ENCODE measurements at places on chromosomes 13 and 19.

GRCh38 chr13:28890712-28891111, 70.6 kb downstream of the MTUS2 start:
- no peak for DNase-seq

- DNase-seq = no peak
Measured at GRCh38 chr19:20080656-20081055, 2.9 kb downstream of the ZNF90 start.

DNA sequence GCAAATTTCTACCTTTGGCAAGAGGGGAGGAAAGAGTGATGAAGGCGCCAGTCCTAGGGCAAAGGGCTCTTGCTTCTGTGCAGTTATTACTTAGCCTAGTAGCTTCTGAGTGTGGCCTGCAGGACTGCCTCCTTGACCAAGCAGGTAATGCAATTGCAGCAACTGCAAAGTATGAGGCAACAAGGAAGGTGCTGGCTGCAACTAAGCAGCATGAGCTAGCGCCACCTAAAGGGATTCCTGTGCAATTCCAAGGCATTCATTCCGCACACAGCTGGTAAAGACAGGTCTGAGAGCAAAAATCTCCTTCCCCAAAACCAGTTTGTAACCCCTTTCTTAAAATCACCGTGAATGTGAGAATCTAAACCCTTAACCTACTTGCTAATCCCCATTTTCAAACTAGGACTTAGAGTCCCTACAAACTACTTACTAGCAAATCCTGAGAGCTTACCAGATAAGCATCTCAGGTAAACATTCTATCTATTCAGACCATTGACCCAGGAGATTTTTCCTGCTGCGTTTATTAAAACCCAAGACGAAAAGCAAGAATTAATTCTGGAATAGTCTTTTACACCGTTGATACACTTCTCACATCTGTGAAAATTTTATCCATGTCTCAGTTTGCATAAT, 62.9 kb downstream of the DCT start:
- DNase-seq = no peak

DNA sequence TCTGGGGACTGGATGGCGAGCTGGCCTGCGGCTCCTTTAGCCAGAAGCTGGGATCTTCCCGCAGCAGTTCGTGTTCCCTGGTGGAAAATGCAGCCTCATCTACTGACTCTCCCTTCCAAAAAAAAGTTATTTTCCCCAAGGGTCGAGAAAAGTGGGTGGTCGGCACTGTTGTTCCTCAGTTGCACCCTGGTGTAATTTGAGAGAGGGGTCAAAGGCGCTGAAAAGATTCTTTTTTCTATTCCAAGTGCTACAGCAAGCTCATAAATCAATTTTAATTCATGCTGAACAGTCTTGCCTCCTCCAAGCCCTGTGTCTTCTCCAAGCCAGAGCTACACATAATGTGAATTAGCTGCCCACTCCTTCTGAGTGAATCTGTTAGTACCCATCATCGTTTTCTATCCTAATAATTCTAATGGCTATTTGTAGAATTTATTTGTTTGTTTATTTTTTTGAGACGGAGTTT, 774 bp downstream of the SLC25A15 start:
- DNase-seq = no peak

DNA sequence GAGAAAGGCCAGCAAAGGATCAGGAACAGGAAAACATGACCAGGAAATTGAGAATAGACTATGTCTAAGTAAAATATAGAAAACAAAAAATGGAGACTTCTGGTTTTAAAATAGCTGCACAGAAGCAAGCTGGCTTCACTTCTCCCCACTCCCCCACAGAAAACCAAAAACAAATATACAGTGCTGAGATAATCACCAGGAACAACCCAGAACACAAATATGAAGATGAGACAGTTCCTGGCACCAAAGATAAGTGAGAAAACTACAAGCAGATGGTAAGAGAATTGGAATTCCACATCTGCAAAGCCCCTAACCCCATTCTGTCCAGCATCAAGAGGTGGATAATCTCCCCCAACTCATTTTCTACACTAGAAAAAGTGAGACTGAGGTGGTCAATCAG, 397.7 kb downstream of the SUCLA2 start:
- no peak for DNase-seq

- no peak for DNase-seq
Measured at GRCh38 chr13:110907951-110908898, 6.6 kb downstream of the ANKRD10 start.

DNA sequence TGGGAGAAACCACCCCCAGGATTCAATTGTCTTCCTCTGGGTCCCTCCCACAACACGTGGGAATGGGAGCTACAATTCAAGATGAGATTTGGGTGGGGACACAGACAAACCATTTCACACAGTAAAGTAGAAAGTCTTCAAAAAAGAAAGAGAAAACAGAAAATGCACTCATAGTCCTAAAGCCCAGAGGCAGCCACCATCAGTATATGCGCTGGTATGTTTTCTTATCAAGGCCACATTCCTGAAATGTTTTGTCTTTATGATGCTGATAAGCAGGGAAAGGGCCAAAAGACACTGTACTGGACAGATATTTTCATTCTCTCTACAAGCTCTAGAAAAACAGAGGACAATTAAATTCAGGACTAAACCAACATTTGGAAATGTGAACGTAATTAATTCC, 375.8 kb upstream of the TSHZ3 start:
- no peak for DNase-seq

DNA sequence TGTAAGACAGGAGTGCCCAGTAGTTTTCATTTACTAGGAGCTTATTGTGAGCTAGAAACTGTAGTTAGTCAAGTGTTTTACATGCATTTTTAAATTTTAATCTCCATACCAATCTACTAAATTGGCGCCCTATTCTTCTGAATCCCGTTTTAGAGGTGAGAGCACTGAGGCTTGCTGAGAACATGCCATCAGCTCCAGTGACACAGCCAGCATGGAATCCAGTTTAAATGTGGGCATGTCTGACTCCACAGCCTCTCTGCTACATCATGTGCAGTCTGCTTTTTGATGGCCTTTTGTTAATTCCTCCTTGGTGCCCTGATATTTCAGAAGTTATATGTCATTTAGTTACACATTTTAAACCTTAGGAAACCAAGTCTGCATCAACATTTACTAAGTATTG, 325.4 kb downstream of the DLEU7 start:
- DNase-seq = no peak

GRCh38 chr13:48436661-48437288, 23.9 kb upstream of the LPAR6 start:
- DNase-seq = no peak

DNA sequence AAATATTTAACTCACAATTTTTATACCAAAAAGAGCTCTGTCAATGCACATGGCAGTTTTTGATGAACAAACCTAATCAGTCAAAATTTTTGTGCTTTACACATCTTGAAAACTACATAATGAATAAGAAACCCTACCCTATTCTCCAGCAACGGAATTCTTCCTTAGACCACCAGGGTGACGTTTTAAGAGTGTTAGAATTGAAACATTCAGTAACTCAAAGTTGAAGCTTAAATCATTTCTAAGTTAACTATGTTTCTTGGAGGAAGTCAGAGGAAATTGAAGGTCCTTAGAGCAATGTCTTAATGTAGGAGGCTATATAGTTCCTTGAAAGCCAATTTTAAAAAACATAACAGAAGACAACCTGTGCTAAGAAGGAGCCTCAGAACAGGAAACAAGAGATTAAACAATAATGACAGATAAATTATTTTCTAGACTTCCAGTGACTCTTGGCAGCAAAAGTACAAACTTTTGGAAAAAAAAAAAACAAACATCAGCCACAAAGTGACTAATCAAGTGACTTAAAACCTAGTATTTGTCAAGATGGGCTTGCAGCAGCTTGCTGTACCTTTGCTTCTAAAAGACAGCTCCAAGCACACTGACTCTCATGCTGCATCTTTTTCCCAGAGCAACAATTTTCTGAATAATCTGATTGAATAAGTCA, 6.2 kb downstream of the SPRY2 start:
- DNase-seq = no peak

- no peak for DNase-seq
Measured at GRCh38 chr19:50449236-50449899, 16.7 kb downstream of the MYBPC2 start.

GRCh38 chr13:109389456-109389855, 396.9 kb downstream of the IRS2 start:
- DNase-seq = no peak

GRCh38 chr19:16259385-16260159, 61.9 kb downstream of the AP1M1 start:
- DNase-seq = no peak

DNA sequence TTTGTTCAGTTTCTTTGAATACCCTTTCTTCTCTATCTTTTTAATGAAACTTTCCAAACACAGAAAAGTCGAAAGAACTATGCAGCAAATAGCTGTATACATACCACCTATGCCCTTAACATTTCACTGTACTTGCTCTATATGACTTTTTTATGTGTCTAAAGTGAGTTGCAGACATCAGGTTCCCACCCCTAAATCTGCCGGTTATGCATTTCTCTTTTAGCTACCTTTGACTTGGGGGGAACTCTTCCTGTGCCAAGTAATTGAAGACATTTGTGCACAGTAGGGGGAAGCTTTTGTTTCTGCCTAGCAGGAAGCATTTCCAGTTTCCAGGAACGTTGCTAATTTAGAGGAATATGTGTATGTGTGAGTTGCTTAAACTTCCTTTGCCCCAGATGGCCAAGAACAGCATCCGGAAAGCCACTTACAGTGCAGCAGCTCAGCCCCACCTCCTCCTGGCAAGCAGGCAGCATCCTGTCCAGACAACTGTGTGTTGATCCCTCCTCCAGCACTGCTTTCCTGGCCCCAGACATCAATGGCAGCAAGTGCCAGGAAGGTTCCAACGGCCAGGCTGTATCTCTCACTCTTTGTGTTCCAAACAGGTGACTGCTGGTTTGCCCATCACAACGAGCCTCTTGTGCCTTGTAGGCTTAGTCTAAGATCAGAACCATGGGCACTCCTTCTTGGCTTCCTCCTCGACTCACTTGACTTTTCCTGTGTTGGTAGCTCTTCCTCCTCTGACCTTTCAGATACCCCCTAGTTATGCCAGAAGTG, 14.7 kb upstream of the GRAMD1A start:
- peak; percentile 48 for DNase-seq

GRCh38 chr13:72850959-72851677, 69.2 kb downstream of the PIBF1 start:
- DNase-seq = no peak

GRCh38 chr19:45253396-45254027, 2.4 kb downstream of the MARK4 start:
- no peak for DNase-seq

GRCh38 chr19:39112338-39112890, 13.2 kb upstream of the PAK4 start:
- no peak for DNase-seq

DNA sequence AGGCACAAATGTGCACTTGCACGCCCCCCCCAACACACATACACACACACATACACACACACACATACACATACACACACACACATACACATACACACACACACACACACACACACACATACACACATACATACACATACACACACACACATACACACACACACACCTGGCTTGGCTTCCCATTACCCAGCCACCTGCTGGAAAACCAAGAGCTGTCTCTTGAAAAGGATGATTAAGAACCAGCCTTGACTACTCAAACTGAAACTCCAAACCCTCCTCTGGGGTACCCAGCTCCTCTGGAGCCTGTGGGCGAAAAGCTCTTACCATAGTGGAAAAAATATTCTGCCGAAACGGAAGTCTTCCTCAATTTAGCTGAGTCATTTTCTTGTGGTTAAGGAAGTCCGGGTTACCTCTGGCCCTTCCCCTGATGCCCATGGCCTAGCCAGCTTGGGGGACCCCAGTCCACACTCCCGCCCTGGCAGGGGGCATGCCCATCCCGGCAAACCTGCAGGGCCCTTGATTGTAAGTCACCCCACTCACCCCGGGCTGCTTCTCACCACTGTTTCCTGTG, 21.9 kb downstream of the CEBPA start:
- peak; percentile 50 for DNase-seq

GRCh38 chr19:32233091-32233490, 112.3 kb upstream of the ZNF507 start:
- DNase-seq = no peak

DNA sequence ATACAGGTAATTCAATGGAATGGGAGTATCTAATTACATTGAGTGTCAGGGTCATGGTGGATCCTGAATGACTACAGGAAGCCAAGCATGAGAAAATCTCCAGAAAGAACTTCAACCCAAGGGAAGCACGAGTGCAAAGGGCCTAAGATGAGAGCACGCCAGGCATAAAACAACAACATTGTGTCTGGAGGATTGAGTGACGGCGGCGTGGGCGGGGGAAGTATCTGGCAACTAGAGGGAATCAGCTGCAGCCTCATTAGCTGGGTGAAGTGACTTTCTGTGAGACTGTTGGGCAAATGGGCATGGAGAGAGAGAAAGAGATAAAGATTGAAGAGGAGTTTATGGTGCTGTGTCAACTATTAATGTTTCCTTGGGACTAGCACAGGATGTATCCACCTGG, 194.3 kb downstream of the GPC6 start:
- no peak for DNase-seq

- DNase-seq = no peak
Measured at GRCh38 chr19:3725640-3726310, 17.6 kb downstream of the TJP3 start.

GRCh38 chr13:87941226-87941625, 270.1 kb downstream of the SLITRK5 start:
- DNase-seq = no peak

- no peak for DNase-seq
Measured at GRCh38 chr19:5326986-5327623, 13.5 kb downstream of the PTPRS start.

DNA sequence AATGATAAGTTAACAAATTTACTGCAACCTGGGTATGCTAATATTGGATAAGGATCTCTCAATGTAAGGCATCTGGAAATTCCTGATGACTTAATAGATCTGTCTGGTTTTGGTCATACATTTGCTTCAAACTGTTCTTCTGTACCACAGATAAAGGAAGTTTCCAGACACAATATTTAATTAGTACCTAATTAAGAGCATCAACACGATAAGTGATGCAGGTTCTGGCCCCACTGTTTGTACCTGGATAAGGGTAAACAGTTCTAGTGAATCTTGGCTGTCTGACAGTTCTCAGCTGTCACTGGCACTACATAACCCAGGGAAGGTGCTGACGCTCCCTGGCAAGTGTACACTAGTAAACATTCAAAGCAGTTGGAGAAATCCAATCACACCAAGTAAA, 165.6 kb downstream of the MZT1 start:
- no peak for DNase-seq

GRCh38 chr13:24228852-24229458, 68.4 kb downstream of the SPATA13 start:
- peak; percentile 25 for DNase-seq
